ENCODE measurements at places on chromosomes 2 and 18.

DNA sequence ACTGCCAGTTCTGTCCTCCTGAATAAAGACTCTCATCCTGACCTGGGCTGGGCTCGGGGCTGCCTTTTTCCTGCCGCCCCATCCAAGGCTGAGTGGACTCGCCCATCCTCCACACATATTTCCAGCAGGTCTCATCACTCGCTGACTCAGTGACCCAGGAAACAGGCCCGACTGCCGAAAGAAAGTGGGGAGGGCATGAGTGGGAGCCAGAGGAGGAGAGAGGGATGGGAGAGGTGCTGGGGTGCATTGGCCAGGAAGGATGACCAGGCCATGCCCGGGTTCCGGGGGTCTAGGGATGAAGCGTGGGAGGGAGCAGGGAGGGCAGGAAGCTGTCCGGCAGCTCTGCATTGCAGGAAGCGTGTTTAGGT, 66.7 kb downstream of the TWIST2 start:
- DNase-seq = no peak

GRCh38 chr2:198795419-198795818, 662.3 kb downstream of the SATB2 start:
- no peak for DNase-seq

DNA sequence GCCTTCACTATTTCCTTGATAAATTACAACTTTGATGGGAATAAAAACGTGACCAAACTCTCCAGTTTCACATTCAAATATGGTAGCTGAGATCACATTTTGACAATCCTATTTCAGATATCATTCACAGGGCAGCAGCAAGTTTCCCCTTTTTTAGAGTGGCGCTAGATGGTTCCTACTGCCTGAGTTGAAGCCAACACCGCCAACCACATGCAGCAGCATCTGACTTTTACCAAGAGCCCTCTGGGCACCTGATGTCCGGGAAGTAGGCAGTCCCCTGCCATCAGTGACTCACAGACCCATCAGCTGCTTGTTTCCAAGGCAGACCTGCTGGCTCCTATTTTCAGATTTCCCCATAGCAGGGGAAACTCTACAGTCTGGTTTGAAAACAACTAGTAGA, 4.0 kb upstream of the MREG start:
- DNase-seq = peak; percentile 62

- no peak for DNase-seq
Measured at GRCh38 chr18:28159055-28159454, 17.9 kb downstream of the CDH2 start.

GRCh38 chr2:164813535-164813934, 28.1 kb downstream of the COBLL1 start:
- no peak for DNase-seq

DNA sequence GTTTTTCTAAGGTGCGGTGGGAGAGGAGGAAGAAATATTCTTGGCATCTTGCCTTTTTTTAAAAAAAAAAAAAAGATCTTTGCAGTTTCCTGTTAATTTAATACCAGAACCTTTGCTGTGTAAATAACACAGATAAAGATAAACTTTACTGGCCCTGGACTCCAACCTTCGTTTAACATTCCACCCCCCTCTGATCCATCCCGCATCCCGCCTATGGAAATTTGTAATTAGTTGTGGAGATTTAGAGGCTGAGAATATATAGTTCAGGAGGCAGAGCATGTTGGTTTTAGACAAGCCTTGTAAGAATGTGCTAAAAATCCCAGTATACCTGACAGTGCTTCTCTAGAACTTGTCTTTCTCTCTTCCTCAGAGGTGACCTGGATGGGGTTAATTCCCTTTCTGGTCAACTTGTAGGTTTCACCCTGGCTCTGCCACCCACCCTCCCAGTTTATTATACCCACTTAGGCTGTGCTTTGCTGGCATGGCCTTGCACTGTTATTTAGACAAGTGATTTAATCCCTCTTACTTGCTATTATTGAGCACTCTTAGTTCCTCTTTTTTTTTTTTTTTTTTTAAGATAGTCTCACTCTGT, 2.9 kb upstream of the C2orf72 start:
- DNase-seq = peak; percentile 35

DNA sequence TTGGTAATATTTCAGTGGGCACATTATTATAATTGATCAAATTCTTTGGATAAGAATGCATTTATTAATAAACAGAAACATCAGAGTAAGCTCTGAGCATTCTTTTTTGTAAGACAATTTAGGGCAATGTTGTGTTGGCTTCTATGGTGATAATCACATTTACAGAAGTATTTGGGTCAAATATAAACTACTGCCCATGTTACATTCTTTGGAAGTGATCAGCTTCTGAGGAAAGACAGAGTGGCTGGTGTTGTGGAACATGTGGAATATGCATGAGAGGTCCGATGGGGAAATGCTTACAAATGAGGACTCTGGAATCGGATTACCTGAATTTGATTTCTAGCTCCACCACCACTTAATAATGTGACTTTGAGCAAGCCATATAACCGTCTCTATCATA, 19.4 kb downstream of the SERPINB13 start:
- no peak for DNase-seq

- no peak for DNase-seq
Measured at GRCh38 chr2:40208463-40208862, 243.4 kb downstream of the SLC8A1 start.

DNA sequence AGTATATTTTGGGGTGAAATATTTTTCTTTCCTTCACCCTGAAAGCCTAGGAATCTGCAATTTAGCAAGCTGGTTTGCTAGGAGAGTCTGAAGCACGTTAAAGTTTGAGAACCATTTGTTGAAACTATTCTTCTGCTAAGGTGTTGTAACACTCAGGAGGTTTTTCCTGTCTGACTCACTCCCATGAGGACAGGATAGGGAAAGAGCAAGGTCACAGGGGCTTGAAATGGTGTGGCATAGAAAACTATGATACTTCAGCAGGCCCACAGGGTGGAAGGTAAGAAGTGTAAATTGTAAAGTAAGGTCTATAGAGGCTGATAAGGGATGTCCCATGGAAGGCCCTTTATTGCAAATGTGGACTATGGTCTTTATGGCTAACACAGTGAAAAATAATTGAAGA, 177.7 kb upstream of the ZC3H15 start:
- no peak for DNase-seq

DNA sequence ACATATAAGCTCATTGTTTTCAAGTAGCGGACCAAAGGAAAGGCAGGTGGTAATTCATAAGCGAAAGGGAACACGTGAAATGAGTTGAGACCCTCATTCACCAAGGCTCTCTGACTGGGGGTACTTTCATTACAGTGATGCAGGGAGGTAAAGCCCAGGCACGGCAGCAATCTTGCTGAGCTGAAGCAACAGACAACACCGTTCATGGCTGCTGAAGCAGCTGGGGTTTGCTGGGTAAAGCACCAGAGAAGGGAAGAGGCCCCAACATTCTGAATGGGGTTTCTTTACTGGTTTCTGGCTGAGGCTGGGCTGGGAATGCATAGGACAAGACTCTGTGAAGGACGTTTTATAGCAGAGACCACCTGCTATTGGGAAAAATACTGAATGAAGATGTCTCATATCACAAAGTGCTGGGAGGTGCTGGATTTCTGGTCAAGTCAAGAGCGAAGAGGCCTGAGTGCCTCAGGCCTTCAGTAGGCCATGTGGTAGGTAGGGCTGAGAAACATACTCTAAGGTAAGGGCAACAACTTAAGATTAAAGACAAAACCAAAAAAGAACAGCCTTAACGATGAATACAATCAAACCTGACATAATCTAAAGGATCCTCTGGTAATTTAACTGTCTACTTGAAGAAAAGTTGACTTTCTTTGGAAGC, 324.7 kb upstream of the PIK3C3 start:
- no peak for DNase-seq

- no peak for DNase-seq
Measured at GRCh38 chr18:49650426-49650891, 88.6 kb downstream of the LIPG start.

DNA sequence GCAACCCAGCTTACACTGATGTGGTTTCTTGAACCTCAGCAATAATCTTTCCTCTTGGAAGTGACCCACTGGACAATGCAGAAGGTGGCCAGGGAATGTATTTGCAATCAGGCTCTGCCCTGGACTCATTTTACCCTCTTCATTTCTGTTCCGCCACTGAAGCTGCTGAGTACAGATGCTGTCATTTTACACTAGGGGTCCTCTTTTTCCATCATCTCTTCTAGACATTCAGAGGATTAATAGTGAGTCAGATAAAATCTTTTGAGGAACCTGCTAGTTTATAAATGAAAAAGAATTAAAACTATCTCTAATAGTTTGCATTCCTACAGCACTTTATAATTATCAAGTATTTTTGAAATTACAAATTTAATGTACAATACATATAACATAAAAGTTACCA, 87.9 kb upstream of the PNPT1 start:
- no peak for DNase-seq

DNA sequence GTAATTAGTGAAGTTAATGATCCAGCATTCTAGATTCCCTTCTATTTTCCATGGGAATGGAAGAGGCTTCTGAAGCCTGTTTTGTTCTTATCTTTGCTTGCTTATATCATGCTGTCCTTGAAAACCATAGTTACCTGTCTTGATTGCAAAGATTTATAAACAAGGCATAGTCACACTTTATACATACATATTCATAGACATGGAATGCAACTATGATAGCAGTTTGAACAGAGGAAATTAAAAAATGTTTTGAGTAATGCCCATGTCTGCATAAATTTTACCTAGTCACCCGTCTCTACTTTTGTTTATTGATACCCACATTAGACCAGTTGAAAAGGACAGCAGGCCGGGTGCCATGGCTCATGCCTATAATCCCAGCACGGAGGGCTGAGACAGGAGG, 289.0 kb downstream of the PTPRM start:
- DNase-seq = no peak

- no peak for DNase-seq
Measured at GRCh38 chr2:230692760-230693159, 19.9 kb upstream of the CAB39 start.

DNA sequence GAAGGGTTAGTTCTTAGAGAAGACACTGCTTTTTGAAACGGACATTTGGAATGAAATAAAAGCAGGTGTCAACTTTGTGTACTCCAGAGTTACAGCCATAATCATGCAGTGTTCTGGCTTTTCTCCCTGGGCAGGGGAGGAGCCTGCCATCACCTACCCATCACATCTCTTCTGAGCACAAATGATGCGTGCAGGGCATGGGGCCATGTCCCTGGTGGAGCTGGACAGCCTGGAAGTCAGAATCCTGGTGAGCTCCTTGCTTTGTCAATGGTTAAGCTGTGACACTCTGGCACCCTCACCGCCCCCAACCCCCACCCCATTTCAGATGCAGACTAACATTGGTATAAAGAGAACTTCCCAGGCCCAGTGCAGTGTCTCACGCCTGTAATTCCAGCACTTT, 53.1 kb downstream of the PDCL3 start:
- no peak for DNase-seq

DNA sequence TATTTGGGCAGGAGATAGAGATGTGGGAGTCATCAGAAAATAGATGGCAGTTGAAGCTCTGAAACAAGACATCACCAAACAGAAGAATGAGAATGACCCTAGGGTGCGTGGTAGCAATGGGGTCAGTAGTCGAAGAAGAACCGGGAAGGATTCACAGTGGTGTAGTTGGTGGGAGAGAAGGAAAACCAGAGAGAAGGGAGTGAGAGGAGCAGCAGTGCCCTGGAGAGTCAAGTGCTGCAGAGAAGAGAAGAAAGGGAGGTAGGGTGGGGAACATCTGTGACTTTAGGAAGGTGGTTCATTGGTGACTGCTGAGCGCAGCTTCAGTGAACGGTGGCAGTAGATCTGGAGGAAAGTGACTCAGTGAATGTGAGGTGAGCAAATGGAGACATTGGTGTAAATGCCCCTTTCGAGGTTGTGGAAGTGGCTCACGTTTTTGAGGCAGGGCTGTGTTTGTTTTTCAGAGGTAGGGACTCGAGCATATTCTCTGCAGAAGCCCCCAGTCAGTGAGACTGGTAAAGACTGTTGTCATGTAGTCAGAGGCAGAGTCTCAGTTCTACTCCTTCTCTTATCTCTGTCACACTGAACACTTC, 36.4 kb downstream of the CDC42EP3 start:
- DNase-seq = no peak

- DNase-seq = no peak
Measured at GRCh38 chr18:25261768-25262167, 90.2 kb downstream of the ZNF521 start.

DNA sequence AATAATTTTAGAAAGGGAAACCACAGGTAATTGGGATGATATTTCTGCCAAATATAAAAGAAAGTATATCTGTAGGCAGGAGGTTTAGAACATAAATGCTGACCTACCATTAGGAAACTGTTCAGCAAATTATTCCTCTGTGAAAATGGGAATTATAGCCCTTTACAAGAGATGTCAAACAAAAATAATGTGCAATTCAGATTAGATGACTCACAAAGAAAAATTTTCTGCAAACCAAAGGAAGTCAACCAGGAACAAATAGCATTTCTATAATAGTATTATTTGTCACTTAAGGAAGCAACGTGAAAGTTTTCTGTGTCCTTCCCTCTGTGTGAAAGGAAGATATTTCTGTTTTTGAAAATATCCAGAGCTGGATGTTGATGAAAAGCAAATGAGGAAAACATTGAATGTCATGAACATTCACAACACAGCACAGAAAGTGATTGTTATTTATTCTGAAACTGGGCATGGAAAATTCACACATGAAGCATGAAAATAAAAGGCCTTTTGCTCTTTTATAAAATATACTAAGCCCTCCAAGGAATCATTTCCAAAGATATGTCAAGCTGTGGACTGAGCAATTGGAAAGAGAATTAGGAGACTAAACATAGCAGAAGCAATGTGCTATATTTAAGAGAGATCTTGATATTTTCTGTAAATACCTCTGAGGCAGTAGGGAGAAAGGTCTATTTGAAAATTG, 57.9 kb upstream of the SPHKAP start:
- no peak for DNase-seq

- no peak for DNase-seq
Measured at GRCh38 chr2:182631299-182631698, 84.8 kb upstream of the DNAJC10 start.

All from hematopoietic multipotent progenitor cell treated with erythropoietin and hydrocortisone succinate and interleukin-3 and kit ligand, for 4 days (in vitro differentiated cells).